ENCODE measurements at places on chromosomes 12 and 14.

DNA sequence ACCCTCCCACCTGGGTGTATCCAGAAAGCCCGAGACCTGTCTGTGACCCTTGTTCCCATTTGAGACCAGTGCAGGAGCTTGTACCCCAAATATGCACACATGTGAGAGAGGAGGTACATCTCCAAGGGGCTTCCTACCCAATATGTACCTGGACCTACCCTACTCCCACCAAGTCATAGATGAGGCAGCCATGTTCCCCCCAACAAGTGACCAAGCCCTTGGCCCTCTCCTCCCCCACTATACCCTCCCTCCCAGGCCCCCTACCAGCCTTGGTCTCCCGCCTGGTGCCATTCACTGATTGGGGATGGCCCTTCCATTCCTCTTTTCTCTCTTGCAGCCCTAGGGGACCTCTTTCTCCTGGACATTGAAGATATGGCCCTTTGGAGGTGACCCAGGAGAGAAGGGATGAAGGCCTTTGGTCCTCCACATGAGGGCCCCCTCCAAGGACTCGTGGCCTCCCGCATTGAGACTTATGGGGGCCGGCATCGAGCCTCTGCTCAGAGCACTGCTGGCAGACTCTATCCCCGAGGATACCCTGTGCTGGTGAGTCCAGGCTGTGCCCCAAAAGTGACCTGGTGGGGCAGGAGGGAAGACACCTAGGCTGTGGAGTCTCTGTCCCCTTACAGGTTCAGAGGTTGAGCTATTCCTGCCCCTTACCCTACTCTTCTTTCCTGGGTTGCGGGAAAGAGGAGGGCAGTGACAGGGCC is 1.5 kb downstream of the PLEKHG6 start:
- DNase-seq, result no peak

- no peak for DNase-seq
Observed at GRCh38 chr12:120490833-120491512, 4.9 kb upstream of the DYNLL1 start.

DNA sequence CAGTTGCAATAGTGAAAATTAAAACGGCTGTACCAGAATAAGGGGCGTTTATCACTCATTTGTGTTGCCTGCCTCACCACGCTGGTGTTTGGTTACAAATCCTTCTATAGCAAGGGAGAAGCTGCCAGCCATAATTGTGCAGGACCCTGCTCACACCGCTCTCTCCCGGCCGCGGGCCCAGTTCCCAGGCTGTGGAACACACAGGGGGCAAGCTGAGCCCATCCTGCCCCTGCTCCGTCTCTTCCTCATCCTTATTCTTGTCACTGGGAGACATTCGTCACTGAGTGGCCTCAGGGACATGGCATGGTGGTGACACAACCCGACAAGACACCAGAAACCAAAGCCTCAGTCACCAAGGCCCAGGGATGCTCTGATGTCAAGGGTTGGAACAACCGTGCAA is 116.3 kb upstream of the FKBP4 start:
- no peak for DNase-seq

- no peak for DNase-seq
Observed at GRCh38 chr12:20211541-20211940, 156.8 kb upstream of the PDE3A start.

GRCh38 chr12:89453121-89453978 is 71.2 kb downstream of the GALNT4 start:
- DNase-seq, result no peak

DNA sequence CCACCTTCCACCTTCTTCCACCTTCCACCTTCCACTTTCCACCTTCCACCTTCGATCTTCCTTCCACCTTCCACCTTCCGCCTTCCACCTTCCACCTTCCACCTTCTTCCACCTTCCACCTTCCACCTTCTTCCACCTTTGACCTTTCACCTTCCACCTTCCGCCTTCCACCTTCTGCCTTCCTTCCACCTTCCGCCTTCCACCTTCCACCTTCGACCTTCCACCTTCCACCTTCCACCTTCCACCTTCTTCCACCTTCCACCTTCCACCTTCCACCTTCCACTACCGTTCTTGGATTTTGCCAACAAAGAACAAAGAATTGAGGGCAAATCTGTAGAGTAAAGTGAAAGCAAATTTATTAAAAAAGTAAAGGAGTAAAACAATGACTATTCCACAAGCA is 53.2 kb downstream of the B4GALNT3 start:
- DNase-seq, result no peak

- no peak for DNase-seq
Observed at GRCh38 chr12:39369756-39370155, 73.2 kb downstream of the KIF21A start.

DNA sequence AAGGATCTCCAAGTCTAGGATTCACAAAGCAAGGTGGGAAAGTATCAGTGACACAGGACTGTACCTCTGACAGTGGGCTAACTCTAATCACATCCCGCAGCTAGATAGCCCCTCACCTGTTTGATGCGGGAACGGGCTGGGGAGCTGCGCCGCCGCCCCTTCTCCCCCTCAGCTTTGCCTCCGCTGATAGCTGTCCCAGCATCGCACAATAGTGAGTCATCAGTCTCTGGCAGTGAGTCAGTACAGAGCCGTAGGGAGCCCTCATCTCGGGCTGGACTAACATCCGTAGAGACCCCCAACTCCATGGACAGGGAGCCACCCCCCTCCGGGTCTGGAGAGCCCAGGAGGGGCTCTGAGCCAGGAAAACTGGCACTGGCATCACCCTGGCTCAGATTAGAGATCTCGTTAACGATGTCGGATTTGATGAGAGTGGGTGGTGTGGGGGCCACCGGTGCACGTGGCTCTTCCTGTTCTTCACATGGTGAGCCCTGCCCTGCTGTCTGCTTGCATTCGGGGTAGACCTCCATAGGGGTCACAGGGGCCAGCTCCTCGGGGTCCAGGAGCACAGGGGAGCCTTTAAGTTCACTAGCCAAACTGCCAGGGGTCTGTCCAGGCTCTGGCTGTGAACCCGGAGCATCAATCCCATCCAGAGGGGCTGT is 10.9 kb downstream of the KMT2D start:
- DNase-seq, result no peak

GRCh38 chr12:96571101-96571862 is 81.9 kb downstream of the CFAP54 start:
- DNase-seq, result peak; percentile 34

GRCh38 chr12:27422697-27423096 is 23.8 kb upstream of the SMCO2 start:
- no peak for DNase-seq

DNA sequence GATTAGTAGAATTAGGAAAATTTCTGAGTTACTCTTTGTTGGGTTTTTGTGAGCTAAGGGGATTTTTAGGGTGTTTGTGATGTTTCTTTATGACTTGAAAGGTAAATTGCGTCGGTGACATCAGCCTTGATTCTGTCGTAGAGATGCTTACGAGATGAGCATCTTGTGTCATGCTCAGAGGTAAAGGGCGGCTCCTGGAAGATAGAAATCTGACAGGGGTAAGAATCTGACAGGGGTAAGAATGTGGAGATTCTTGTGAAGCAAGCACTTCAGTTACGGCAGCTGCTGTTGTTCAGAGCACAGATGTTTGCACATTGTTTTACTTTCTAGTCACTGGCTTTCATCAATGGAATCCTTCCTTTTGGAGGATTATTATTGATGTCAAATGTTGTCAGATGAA is 22.5 kb downstream of the EML1 start:
- DNase-seq, result no peak

DNA sequence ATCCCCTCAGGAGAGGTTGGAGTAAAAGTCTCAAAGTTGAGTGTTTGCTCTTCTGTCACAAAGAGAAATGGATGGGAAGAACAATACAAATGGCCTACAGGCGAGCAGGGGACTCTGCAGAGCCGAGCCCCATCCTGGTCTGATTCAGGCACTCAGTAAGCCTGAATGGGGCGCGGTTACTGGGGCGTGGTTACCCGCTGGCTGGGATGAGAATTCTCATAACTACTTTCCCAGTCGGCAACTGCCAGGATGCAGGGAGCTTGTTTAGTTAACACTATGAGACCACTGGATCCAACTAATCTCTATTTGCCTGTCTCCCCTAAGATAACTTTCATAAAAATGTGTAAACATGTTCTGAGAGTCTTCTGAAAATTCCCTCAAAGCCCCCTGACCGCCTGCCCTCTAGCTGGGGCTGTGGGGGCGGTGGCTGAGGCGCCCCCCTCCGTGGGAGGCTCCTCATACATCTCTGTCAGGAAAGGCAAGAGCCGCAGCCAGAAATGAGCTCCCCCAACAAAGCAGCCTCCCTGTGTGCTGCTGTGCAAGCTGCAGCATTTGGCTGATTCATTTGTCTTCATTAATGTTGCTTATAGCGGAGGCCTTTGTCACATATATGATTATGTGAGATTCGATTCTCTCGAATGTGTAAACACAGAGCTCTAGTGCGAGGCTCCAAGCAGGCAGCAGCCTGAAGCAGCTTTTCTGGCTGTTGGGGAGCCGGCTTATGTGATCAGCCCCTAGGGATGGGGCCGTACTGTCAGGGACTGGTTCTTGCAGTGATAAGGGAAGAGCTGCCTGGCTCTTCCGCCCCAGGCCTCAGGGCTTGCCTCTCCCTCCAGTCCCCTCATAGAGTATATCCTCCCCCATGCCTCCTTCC is 126.1 kb upstream of the ARHGAP5 start:
- DNase-seq, result no peak

DNA sequence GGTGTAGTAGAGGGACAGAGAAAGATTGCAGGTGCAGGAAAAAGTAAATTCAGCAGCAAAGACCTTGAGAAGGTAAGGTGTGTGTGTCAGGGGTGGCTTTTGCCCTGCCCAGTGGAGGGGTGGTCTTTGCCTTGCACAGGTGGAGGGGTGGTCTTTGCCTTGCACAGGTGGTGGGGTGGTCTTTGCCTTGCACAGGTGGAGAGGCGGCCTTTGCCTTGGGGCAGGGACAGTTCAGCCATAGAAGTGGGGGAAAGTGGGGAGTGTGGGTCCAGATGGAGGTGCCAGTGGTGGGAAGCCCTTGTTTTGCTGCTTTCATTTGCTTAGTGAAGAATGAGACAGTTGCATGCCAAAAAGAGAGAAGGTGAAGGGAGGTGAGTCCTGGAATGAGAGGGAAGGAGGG is 65.7 kb downstream of the PRMT8 start:
- DNase-seq, result no peak

GRCh38 chr14:60211153-60211552 is 37.9 kb upstream of the PPM1A start:
- DNase-seq, result no peak

- DNase-seq, result no peak
Observed at GRCh38 chr14:104766863-104767633, 14.1 kb downstream of the SIVA1 start.

DNA sequence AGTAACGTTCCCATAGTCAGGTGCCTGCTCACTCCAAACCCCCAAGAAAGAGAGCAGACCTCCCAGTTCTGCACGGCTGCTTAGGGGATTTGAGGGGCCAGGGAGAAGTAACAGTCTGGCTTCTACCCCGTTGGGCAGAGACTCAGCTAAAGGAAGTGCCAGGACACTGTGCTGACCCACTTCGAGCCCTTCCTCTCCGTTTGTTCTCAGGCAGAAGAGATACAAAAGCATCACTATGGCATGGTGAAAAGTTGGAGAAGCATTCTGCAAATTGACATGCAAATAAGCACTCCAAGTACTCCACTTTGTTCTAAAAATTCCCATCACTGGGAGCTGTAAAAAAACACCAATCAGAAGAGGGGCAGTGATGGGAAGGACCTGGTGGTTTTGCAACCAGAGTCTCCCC is 239.1 kb downstream of the EGLN3 start:
- DNase-seq, result no peak

GRCh38 chr14:73795974-73796373 is 55.7 kb upstream of the PTGR2 start:
- no peak for DNase-seq

- no peak for DNase-seq
Observed at GRCh38 chr14:55722054-55722453, 142.0 kb downstream of the KTN1 start.

- DNase-seq, result no peak
Observed at GRCh38 chr12:101713059-101713682, 15.7 kb downstream of the CHPT1 start.

- DNase-seq, result no peak
Observed at GRCh38 chr12:50394469-50395029, 1.9 kb downstream of the FAM186A start.

GRCh38 chr14:73142216-73142615 is 5.9 kb downstream of the PSEN1 start:
- DNase-seq, result no peak

GRCh38 chr12:110074089-110074488 is 25.8 kb upstream of the C12orf76 start:
- DNase-seq, result no peak

DNA sequence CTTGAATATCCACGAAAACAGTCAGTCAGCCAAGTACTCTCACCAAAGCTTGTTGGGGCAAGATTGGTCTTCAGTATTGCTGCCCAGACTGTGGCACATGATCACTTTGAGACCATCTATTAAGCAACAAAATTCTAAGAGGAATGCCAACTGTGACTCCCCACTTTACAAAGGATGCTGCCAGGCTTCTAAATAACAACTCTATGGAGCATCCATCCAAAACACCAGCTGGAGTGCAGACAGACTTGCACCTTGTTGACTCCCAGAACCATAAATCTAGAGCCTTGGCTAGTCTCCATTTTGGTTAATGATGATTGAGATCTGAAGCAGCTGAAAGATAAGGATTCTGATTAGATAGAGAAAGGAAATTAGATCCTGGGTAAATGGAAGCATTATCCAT is 132.8 kb downstream of the DIO2 start:
- no peak for DNase-seq

- no peak for DNase-seq
Observed at GRCh38 chr12:47360093-47360480, 280.3 kb upstream of the AMIGO2 start.

- DNase-seq, result no peak
Observed at GRCh38 chr14:100861188-100861936, 35.4 kb downstream of the MEG3 start.

DNA sequence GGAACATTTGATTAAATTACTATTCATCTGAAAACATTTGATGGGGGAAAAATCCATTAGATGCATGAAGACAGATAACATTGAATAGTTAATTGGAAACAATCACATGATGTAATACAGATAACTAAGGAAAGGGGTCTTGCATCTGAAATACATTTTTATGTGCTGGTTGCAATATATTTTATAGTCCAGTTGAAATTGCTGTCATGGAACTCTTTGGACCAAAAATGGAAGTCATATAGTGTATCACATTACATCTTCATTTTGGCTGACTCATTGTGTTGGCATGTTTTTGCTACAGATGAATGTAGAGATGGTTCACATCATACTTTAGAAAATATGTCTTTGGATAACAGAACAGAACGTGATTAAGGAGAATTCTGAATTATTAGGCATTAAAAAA is 43.0 kb upstream of the GNPNAT1 start:
- DNase-seq, result no peak

DNA sequence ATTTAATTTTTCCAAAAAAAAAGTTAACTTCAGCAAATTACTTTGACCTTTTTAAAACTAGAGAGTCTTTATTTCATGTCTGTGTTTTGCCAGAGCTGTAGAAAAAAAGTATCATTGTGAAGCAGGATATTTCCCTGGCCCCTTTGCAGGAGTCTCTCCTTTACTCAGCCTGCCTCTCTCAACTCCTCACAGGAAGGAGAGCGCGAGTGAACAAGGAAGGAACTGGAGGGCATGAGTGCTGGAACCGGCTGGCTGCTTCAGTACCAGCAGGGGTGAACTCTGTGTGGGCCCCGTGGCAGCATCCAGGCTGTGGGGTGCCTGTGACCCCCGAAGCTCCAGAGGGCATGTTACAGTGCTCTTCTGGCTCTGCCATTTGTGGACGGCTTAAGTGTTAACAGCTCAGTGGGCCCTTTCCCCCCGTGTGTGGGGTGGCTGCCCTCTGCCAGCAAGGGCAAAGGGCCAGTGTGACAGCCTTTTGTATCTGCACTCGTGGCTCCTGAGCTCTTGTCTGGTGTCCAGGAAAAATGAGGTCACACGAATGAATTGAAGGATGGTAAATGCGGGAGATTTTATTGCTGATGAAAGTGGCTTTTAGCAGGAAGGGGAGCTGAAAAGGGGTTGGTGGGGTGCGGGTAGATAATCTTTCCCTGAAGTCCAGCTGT is 76.6 kb upstream of the KCNH3 start:
- DNase-seq, result no peak
